ENCODE measurements at places on chromosomes 5 and 9. TPM values are rescaled to one million over a fixed set of nuclear protein-coding genes. Genes with fewer than 3 reads are reported as not detected.

DNA sequence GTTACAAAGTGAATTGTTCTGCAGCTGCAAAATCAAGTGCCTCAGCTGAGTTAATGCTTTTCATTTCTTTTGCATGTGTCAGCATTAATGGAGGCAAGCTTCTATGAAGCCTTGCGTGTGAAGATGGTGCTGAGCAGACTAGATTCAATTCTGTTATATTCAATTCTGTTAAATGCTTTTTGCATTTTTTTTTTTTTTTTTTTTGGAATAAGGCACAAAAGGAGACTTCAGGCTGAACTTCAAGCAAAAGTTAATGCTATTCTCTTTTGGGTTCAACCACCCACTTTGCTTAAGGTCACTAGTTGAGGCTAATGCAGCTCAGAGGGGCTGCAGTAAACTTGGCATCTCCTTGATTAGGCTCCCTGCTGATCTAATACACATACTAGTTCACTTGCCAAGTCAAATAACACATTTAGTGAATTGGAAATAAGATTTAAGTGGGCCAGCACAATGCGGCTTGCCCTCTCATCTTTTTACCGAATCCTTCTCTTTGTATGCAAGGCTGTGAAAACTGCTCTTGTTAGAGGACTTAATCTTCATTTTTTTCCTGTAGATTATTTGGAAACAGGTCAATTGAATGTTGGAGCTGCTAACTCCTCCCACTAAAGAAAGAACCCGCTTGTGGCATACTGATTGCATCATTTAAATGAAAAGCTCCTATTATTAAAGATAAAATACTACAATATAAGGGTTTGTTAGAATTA lies 1020.2 kb downstream of the NR2F1-AS1 start:
- no peaks in the 10 kb centered on the region for H3K27me3 ChIP-seq
- H3K27ac ChIP-seq: no peak overlapping the region
- H3K4me1 ChIP-seq: no peaks in the 10 kb centered on the region

The CARD9 gene
- 0.28 TPM for total RNA-seq

DNA sequence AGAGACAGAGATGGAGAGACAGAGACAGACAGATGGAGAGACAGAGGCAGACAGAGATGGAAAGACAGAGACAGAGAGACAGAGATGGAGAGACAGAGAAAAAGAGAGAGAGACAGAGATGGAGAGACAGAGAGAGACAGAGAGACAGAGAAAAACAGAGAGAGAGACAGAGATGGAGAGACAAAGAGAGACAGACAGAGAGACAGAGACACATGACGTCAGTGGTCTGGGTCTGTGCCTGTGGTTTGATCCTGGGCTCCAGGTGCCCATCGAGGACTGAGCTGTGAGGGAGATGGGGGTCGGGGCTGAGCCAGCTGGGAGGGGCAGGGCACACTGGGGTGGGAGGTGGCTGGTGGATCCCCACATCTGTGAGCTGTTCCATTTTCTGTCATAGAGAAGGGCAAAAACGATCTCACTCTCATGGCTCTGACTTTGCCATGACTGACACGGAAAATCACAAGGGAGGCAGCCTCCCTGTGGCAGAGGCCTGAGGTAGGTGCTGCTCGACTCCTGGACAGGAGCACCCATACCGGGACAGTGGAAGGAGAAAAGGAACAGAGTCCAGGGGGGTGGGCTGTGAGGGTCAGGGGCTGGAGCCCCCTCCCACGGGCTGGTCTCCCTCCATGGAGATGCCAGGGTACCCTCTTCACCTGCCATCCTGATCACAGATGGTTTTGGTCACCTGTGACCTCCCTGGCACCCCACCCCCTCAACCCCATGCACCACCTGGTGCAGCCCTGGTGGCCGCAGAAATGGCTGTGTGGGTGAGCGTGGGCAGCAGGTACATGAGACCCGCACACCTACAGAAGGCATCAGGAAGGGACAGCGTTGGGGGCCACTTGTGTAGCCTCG lies 28.8 kb downstream of the GLT6D1 start:
- DNase-seq: no peak
- no peak overlapping the region for H3K4me3 ChIP-seq
- no peaks in the 10 kb centered on the region for H3K27me3 ChIP-seq
- H3K27ac ChIP-seq: no peak overlapping the region
- H3K36me3 ChIP-seq: no peaks in the 10 kb centered on the region

The SLC4A9 gene
- 0.38 TPM for total RNA-seq

Measured in Peyer's patch (tissue), 4 donors.